ENCODE measurements at places on chromosomes 1 and 21.

GRCh38 chr1:225689882-225690459 lies 37.0 kb upstream of the ENAH start:
- DNase-seq, result no peak

DNA sequence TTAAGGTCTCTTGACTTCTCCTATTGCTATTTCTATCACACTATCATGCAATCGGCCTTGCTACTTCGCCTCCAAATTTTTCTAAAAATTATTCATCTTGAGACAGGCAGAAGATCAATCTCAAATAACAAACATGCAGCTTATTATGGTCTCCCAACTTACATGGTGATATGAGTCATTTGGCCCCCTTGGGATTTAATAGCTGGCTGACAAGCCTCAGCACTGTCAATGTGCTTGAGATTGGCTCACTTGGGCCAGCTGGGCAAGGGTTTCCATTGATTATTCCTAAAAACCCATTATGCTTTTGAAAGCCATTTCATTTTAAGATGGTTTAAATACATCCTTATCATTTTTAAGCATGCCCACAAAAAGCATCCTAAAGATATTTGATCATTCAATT lies 224.5 kb upstream of the NFIA start:
- no peak for DNase-seq

GRCh38 chr1:103333141-103333540 lies 192.4 kb upstream of the RNPC3 start:
- DNase-seq, result no peak

DNA sequence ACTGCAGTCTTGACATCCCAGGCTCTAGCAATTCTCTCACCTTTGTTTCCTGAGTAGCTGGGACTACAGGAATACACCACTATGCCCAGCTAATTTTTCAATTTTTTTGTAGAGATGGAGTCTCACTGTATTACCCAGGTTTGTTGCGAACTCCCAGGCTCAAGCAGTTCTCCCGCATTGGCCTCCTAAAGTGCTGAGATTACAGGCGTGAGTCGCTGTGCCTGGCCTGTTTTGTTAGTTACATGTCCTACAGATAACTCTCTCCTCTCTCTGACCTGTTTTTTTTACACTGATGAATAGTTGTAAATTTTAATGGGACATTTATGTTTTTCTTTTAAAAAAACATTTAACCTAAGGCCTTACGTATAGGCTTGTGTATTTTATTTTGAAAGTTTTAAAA lies 19.8 kb downstream of the PTBP2 start:
- no peak for DNase-seq

- DNase-seq, result no peak
These were observed 68.3 kb upstream of the RHOU start for GRCh38 chr1:228666686-228667623.

DNA sequence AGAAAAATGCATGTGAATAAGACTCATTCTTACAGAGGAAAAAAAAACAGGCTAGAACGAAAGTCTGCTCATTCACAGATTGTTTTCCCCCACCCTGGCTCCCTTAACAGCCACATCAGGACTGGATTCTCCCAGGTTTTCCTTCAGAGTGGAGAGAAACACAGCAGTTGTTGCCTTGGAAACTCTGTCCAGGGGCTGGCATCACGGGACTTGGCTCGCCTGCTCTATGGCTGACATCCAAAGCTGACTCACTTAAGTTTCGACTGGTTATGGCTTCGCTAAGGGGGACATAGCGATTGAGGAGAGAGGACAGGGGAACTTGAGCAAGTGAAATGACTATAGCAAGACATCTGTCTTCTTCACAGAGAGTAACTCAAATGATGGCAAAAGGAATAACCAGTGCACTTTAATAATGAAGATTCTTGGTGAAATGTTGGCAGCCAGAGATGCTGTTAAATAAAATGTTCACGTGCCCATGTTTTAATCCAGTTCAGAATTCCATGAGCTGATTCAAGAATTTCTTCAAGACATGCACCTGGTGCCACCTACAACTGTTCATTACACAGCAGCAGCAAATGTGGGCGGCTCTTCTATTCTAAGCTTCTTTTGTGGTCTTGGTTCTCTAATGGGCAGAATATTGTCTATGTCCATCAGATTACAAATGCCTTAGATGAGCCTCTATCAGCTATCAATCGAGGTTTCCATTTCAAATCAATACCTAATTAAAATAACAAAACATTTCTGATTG lies 21.8 kb downstream of the MIS18A start:
- no peak for DNase-seq
